ENCODE measurements at places on chromosomes 12 and 14.

GRCh38 chr14:91113829-91114078 is at the start of gene DGLUCY:
TSS of gene DGLUCY (plus strand) at chr14:91114073. CDS start at chr14:91160295, 46,222 bp downstream.
- peak; percentile 21 for DNase-seq

DNA sequence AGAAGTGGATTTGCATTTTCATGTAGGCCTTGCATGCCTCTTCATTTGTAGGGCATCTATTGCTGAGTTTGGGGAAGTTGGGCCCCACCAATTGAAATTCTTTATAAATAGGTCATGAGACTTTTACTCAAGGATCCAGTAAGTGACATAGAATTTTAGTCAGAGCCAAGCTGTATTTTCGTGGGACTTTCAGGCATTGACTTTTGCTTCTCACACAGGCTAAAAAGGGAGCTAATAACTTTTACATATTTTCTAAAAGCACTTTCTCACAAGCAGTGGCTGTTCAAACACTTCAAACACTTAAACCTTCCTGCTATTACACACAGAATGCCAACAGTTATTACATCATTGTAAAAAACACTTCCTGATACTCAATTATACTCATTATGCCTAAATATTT is 260.5 kb downstream of the MSRB3 start:
- no peak for DNase-seq

- DNase-seq, result no peak
Measured at GRCh38 chr12:133058203-133059113, 21.1 kb downstream of the ZNF84 start.

- DNase-seq, result no peak
Measured at GRCh38 chr12:50082644-50083043, 2.5 kb upstream of the SMARCD1 start.

- DNase-seq, result peak; percentile 97
Measured at GRCh38 chr12:50400638-50401499, at the start of gene LARP4. TSS of gene LARP4 (plus strand) at chr12:50400885. CDS start at chr12:50401011, 126 bp downstream.

Data from T-helper 2 cell (primary cell).